ENCODE measurements at places on chromosomes 1 and 21.
A peak's percentile ranks its signal among the peaks of the same experiment; 100 is the strongest.

- H3K36me3 ChIP-seq: no peaks in the 10 kb centered on the region
- H3K27me3 ChIP-seq: peaks cover 4% of the 10 kb centered on the region
- peak; percentile 97 for DNase-seq
- peaks cover 33% of the 10 kb centered on the region for H3K4me1 ChIP-seq
Observed at GRCh38 chr1:47650205-47650604, 212.4 kb downstream of the FOXD2 start.

- peaks cover 29% of the 10 kb centered on the region for H3K36me3 ChIP-seq
- H3K4me1 ChIP-seq: peaks cover 19% of the 10 kb centered on the region
- peak overlapping the region; percentile 87 for H3K27ac ChIP-seq
- H3K4me3 ChIP-seq: peak overlapping the region; percentile 93
- DNase-seq: no peak
- H3K27me3 ChIP-seq: no peaks in the 10 kb centered on the region
Observed at GRCh38 chr1:67688526-67689219, 3.7 kb downstream of the GADD45A start.

- DNase-seq: no peak
- H3K27me3 ChIP-seq: no peaks in the 10 kb centered on the region
- H3K36me3 ChIP-seq: no peaks in the 10 kb centered on the region
- no peak overlapping the region for H3K27ac ChIP-seq
- H3K4me3 ChIP-seq: no peak overlapping the region
- H3K4me1 ChIP-seq: no peaks in the 10 kb centered on the region
Observed at GRCh38 chr1:188372821-188373220, 1544.1 kb downstream of the PLA2G4A start.

- DNase-seq: no peak
- H3K27ac ChIP-seq: no peak overlapping the region
Observed at GRCh38 chr1:164678136-164678700, 119.2 kb downstream of the PBX1 start.

DNA sequence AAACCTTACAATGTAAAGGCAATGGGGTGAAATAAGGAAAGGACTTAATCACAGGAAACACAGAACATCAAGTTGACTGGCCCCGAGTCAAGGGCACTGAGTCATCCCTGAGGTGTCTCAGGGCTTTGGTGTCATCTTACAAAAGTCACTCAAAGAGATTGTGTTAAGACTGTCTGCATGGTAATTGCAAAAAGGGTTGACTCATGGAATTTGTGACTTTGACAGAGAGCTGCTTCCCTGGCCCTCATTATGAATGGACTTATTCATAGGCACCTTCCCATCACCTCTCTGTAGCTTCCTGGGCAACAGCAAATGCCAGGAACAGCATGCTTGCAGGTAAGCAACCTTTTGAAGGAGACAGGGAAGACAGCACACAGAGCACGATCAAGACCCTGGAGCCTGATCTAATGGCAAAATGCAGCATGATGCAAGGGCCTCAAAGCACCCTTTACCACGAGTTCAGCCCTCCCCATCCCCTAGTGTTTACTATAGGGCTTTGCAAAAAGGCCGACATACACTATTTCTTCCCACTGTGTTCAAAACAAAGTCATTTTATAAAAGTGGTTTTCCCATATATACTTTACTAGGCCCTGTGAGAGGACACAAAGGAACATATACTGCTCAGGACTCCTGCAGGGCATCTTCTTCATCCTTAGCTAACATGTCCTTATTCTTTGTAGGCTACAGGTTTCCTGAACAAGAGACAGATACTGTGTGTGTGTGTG, 17.1 kb downstream of the ZP4 start:
- DNase-seq: peak; percentile 95
- H3K36me3 ChIP-seq: no peaks in the 10 kb centered on the region
- no peak overlapping the region for H3K4me3 ChIP-seq
- H3K27me3 ChIP-seq: no peaks in the 10 kb centered on the region
- H3K27ac ChIP-seq: peak overlapping the region; percentile 42
- peaks cover 19% of the 10 kb centered on the region for H3K4me1 ChIP-seq

DNA sequence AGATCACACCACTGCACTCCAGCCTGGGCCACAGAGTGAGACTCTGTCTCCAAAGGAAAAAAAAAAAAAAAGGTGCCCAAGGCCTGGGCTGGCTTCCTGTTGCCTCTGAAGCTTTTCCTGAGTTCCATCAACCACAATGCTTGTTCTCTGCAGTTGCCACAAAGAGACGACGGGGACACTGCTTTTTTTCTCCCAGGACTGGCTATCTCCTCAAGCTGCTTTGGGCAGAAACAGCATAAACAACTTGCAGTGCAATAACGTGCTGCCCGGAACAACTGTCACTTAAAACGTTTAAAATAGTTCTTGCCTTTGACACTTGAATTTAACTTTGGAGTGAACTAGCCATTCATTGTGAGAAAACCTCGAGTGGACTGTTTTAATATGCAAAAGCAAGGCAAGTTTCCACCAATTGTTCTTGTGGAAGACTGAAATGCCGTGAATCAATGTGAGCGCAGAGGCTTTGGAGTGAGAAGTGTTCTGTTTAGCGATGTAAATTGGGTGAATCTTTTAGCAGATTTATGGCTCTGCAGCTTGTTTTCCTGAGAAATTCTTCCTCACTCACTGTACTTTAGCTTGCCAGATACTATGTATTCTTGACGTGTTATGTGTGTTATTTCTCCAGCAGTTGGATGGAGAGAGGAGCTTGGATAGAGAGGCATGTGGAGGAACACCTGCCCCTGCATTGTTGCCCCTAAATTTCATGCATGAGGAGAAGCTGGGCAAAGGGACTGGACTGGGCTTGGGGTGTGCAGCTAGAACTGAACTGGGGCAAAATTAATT, 188.1 kb upstream of the KIAA0040 start:
- no peak overlapping the region for H3K27ac ChIP-seq
- H3K36me3 ChIP-seq: no peaks in the 10 kb centered on the region
- no peak for DNase-seq
- H3K4me1 ChIP-seq: no peaks in the 10 kb centered on the region

DNA sequence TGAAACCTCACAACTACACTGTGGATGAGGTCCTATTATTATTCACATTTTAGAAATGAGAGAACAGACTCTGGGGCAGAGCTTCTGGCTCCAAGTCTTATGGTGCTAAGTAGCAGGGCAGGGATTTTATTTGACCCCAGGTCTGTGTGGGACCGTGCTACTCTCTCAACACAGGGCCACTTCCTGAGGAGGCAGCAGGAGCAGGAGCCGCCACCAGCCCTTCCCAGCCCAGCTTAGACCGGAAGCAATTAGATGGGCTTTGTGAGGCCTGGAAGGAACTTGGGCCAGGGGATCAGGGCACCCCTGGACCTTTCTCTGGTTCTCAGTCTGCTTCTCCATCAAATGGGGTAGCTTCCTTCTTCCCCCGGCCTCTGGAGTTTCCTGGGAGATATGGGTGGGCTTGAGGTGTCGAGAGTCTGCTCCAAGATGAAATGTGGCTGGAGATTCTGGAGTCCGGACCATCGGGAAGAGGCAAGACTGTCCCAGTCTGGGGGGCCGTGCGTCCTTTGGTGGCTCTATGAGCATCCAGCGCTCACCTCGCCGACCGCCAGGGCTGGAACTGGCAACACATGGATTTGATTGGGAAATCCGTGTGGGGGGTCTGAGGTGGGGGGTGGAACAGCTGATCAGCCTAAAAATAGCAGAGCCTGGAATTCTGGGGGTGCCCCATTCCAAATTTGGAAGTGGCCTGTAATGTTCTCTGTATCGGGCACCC, 136.8 kb downstream of the FOXD2 start:
- no peak overlapping the region for H3K27ac ChIP-seq
- peaks cover 7% of the 10 kb centered on the region for H3K4me1 ChIP-seq
- H3K36me3 ChIP-seq: no peaks in the 10 kb centered on the region
- no peaks in the 10 kb centered on the region for H3K27me3 ChIP-seq
- DNase-seq: no peak

DNA sequence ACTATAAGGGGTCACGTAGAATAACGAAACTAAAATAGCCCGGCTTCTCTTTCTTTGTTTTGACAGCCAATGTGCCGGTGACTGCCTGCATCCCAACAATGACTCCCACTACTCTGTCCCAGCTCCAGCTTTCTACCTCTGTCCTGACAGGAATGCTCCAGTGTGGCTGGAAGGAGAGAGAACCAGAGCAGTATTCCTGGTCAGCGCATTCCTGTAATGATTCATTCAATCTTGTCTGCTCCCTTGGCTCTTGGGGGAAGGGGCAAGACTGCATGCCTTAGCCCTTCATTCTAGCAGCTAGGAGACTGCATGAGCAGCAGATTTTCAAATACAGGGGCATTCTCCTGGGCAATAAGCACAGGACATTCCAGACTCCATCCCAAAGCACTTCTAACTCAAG, 132.1 kb upstream of the PRMT6 start:
- H3K27me3 ChIP-seq: no peaks in the 10 kb centered on the region
- no peak overlapping the region for H3K4me3 ChIP-seq
- H3K27ac ChIP-seq: no peak overlapping the region
- no peak for DNase-seq
- H3K4me1 ChIP-seq: peaks cover 3% of the 10 kb centered on the region

Data from keratinocyte (primary cell).